ENCODE measurements at places on chromosomes 3 and 15. TPM values are rescaled to one million over a fixed set of nuclear protein-coding genes. Genes with fewer than 3 reads are reported as not detected.

- DNase-seq: peak; percentile 69
- H3K4me3 ChIP-seq: no peak overlapping the region
- H3K27ac ChIP-seq: peak overlapping the region; percentile 63
- no peaks in the 10 kb centered on the region for H3K36me3 ChIP-seq
- peaks cover 43% of the 10 kb centered on the region for H3K4me1 ChIP-seq
These were observed 90.6 kb downstream of the LIPC start for GRCh38 chr15:58522391-58522790.

DNA sequence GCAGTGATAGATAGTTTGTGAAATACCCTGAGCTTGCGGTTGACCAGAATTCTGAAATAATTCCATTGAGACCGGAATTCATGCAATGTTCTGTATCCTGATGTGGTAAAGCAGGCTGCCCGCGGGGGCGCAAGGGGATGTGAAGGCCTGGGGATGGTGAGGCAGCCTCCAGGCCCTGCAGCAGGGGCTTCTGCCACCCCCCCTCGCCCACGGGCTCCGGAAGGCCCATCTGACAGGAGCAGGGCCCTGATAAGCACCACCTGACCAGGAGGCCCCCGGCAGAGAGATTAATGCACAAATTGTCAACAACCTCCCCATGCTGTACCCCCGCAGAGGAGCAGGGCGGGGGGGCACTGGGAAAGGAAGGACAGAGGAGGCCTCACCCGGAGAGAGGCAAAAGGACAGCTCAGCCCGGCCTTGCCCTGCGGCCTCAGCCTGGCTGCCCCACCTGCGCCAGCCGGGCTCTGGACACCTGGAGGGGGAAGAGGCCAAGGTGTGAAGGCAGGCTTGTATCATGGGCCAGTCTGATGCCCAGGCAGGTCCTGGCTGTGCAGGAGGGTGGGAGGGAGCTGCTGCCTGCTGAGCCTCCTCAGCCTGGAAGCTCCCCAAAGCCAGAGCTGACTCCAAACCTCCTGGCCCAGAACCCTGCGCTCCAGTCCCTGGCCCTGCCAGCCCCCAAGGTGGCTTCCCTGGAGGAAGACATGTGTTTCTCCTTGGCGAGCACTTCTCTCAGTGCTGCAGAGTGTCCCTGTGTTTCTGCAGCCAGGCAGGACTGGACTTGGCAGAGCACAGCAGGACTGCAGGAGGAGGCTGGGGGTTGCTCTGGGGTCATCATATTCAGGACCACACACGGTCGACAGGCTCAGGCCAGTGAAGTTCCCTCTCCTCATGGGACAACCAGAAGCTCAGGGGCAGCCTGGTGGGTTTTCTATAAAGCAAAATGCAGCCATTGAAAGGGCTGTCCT, 46.5 kb downstream of the RPN1 start:
- no peak overlapping the region for H3K4me3 ChIP-seq
- no peaks in the 10 kb centered on the region for H3K36me3 ChIP-seq
- no peak overlapping the region for H3K27ac ChIP-seq
- H3K27me3 ChIP-seq: no peaks in the 10 kb centered on the region
- DNase-seq: no peak

- DNase-seq: no peak
- H3K4me1 ChIP-seq: peaks cover 22% of the 10 kb centered on the region
- no peak overlapping the region for H3K4me3 ChIP-seq
- no peak overlapping the region for H3K27ac ChIP-seq
- H3K36me3 ChIP-seq: no peaks in the 10 kb centered on the region
These were observed 51.6 kb downstream of the RARB start for GRCh38 chr3:25479727-25480010.

Gene ZNF502
- total RNA-seq: 4.2 TPM

Gene TRPM1
- total RNA-seq: not detected

DNA sequence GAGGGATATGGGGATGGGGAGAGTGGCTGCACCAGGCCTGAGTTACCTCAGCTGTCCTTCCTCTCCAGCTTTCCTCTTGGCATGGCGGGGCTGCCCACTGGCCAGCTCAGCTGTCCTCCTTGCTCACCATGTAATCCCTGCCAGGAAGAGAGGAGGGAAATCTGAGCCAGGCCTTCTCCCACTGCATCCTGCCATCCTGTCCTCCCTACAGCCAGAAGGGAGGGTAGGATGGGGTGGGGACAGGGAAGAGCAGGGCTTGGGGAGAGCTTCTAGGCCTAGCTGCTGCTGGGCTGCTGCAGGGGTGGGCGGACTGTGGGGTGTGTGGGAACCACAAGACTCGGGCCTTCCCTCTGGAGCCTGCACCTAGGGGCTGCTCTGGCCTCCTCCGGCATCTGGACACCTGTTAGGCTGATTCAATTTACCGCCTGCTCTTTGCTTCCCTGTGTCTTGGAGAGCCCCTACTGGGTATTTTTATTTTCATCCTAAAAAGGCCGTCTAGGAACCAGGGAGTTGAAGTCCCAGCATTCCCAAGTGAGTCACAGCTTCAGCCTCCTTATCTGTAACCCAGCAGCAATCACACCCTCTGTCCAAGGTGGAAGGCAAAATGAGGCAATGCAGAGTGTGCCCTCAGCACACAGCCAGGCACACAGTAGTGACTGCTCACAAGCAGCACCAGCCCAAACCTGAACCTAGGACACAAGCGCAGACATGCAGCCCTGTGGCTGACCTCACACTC, 13.1 kb upstream of the KY start:
- DNase-seq: no peak
- no peaks in the 10 kb centered on the region for H3K4me1 ChIP-seq
- H3K36me3 ChIP-seq: no peaks in the 10 kb centered on the region
- H3K4me3 ChIP-seq: no peak overlapping the region
- no peaks in the 10 kb centered on the region for H3K27me3 ChIP-seq

Data from heart left ventricle (tissue), 16 donors.